ENCODE measurements at places on chromosomes 2 and 18.

DNA sequence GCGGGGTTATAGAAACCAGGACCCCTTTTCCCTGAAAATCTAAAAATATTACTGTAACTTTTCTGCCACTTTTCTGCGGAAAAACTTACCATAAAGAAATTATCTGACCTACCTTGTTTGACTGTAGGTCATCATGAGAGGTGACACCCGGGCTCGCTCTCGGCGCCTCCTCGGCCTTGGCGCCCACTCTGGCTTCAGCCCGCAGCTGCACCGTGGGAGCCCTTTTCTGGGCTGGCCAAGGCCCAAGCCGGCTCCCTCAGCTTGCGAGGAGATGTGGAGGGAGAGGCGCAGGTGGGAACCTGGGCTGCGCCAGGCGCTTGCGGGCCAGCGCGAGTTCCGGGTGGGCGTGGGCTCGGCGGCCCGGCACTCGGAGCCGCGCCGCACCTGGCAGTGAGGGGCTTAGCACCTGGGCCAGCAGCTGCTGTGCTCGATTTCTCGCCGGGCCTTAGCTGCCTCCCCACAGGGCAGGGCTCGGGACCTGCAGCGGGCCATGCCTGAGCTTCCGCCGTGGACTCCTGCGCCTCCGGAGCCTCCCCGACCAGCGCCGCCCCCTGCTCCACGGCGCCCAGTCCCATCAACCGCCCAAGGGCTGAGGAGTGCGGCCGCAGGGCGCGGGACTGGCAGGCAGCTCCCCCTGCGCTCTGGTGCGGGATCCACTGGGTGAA is 107.7 kb upstream of the DNAJC10 start:
- no peak for DNase-seq

GRCh38 chr18:49988733-49989132 is 175.4 kb upstream of the ACAA2 start:
- DNase-seq = no peak

GRCh38 chr2:149733936-149734685 is 146.5 kb upstream of the MMADHC start:
- DNase-seq = no peak

DNA sequence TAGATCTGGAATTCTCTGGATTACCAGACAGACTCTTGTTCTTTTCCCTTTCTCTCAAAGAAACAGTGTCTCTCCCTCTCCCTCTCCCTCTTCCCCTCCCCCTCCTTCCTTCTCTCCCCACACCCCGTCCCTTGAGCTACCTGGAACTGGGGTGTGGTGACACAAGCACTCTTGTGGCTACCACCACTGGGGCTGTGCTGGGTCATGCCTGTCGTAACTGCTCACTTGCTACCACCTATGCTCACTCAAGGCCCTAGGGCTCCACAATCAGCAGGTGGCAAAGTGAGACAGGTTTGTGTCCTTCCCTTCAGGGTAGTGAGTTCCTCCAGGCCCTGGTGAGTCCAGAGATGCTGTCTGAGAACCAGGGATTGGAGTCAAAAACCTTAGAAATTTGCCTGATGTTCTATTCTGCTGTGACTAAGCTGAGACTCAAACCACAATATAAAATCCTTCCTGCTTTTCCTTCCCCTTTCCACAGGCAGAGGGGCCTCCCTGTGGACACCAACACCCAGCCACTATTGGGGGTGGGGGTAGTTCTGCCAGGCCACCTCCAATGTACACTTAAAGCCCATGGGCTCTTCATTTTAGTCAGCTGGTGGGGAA is 70.8 kb downstream of the OXER1 start:
- DNase-seq = no peak

DNA sequence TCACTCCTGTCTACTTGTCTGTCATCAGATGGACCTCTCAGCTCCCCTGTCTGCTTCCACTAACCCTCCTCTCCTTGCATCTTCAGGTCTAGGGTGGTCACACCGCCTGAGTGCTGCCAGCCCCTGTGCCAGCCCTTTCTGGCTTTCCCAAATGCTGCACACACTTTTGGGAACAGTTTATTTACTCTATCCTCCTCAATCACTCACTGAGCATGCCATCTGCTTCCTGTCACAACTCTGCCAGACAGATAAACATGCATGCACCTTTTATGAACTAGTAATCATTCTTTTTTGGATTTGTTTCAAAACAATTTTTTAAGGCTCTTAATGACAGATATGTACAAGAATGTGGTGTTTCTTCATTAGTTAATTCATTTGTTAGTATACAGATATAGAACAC is 56.3 kb upstream of the CCDC195 start:
- DNase-seq = no peak

GRCh38 chr18:21456428-21457178 is 143.9 kb downstream of the ESCO1 start:
- no peak for DNase-seq

DNA sequence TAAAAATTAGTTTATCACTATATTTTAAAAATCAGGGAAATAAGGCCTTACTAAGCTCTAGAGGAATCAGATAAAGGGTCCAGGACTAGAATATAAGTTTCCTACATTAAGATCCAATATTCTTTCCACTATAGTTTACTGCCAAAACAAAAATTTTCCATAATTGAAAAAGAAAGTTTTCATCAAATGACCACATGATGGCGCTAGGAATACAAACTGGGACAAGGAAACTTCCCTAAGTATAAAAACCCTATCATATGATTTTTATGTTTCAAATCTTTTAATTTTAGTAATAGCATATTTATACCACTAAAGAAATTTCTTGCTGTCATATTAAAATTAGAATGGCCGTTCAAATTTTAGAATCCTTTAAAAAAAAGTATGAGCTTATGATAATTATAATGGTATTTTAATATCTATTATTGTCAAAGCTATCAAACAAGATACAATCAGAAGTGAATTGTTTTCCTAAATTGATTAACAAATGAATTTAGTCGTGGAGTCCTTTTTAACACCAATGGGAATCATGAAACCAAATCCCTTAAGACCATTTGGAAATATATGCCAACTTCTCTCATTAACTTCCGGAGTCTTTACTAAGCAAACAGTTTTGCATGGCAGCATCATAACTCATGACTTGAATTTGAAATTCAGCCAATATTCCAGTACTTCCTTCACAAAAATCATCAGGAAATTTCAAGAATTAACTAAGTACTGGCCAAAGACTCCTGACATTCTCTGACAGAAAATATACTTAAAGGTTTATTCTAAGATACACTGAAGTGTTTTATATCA is 70.3 kb downstream of the SCN1A start:
- DNase-seq = no peak

- no peak for DNase-seq
These were observed 34.2 kb upstream of the CAB39 start for GRCh38 chr2:230678451-230678850.

GRCh38 chr2:119068154-119068725 is 90.3 kb downstream of the C1QL2 start:
- DNase-seq = no peak

DNA sequence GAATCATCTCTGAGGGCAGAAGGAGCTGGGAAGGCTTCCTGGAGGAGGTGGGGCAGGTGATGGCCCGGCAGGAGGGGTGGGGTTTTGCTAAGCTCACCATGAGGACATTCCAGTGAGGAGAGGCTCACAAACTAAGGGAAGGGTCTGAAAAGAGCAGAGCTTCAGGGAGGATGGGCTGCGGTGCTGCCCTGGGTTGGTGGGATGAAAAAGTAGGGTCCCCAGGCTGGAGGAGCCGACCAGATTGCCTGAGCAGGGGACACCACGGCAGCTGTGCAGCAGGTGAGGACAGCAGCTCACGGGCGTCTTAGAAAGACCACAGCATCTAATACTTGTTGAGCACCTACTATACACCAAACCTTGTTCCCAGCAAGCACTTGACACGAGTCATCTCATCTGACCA is 82.2 kb downstream of the DYSF start:
- DNase-seq = no peak
